ENCODE measurements at places on chromosomes 2 and 18.

- peak; percentile 59 for DNase-seq
These were observed 10.6 kb upstream of the ATG16L1 start for GRCh38 chr2:233240897-233241296.

DNA sequence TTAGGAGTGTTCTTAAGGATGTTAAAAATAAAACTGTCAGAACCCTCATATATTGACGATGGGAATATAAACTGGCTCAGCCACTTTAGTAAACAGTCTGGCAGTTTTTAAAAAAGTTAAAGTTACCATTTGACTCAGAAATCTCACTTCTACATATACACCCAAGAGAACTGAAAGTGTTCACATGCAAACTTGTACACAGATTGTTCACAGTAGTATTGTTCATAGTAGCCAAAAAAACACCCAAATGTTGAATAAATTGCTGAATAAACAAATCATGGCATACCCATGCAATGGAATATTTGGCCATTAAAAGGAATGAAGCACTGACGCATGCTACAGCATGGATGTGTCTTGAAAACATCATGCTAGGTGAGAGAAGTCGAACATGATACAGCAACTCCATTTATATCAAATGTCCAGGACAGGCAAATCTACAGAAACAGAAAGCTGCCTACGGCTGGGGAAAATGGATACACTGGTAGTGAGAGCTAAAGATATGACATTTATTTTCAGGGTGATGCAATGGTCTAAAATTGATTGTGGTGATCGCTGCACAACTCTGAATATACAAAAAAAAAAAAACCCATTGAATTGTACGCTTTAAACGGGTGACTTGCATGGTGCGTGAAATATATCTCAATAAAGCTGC is 10.1 kb downstream of the RPL31 start:
- peak; percentile 38 for DNase-seq

DNA sequence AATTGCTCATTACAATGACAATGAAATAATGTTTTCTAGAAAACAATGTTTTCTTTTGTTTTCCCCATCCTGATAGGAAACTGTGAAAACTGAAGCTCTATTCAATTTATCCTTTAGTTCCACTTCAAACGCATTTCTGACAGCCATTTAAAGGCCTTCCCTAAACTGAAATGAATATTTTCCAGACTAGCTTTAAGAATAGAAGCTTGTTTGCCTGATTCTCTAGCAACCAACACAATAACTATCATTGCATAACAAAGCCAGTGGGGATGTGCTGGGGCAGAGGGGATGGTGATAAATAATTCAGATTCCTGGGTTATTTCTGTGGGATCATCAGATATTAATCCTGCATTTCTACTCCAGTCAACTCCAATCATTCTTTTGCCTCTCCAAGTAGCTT is 427.1 kb downstream of the RND3 start:
- no peak for DNase-seq

DNA sequence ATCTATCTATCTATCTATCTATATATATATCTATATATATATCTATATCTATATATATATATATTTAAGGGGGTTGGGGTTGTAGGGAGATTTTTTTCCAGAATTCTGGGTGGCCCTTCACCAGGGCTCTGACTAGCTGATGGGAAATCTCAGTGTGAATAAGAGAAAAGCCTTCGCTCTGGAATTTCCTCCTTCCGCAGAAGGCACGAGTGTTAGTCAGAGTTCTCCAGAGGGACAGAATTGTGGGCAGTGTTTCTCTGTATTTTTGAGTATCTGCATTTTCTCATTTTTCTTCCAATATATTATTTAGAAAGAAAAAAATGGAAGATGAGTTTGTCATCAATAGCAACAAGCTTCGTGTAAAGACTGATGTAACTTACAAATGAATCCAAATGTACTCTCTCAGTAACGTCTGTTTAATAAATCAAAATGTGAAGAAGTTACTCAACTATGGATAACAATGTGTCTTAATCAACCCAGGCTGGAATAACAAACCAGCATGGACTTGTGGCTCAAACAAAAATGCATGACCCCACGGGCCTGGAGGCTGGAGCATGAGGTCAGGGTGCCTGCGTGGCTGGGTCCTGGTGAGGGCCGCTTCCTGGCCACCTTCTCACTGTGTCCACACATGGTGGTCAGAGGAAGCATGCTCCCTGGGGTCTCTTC is 10.6 kb upstream of the SNTG2 start:
- DNase-seq, result no peak

GRCh38 chr2:56014046-56014730 is 90.6 kb upstream of the EFEMP1 start:
- DNase-seq, result no peak

DNA sequence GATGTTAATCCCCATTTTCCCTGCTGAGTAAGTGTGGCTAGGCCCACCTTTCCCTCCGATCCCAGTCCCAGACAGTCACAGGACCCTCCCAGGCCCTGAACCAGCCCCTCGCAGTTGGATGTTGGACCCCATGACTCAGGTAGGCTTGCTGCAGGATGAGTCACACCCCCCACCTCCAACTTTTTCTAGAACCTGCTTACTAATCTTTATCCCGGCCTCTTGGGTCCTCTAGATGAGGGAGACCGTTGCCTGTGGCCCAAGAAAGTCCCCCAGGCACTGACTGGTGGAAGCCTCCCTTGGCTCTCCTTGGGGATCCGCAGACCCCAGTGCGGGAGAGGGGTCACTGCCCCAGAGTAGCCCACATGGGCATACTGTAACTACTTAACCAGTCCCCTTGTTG is 98.5 kb downstream of the SMAD7 start:
- no peak for DNase-seq

- DNase-seq, result no peak
These were observed 393.7 kb upstream of the FANCL start for GRCh38 chr2:58634653-58635370.

GRCh38 chr2:159897081-159897480 is 99.1 kb upstream of the CD302 start:
- DNase-seq, result no peak

DNA sequence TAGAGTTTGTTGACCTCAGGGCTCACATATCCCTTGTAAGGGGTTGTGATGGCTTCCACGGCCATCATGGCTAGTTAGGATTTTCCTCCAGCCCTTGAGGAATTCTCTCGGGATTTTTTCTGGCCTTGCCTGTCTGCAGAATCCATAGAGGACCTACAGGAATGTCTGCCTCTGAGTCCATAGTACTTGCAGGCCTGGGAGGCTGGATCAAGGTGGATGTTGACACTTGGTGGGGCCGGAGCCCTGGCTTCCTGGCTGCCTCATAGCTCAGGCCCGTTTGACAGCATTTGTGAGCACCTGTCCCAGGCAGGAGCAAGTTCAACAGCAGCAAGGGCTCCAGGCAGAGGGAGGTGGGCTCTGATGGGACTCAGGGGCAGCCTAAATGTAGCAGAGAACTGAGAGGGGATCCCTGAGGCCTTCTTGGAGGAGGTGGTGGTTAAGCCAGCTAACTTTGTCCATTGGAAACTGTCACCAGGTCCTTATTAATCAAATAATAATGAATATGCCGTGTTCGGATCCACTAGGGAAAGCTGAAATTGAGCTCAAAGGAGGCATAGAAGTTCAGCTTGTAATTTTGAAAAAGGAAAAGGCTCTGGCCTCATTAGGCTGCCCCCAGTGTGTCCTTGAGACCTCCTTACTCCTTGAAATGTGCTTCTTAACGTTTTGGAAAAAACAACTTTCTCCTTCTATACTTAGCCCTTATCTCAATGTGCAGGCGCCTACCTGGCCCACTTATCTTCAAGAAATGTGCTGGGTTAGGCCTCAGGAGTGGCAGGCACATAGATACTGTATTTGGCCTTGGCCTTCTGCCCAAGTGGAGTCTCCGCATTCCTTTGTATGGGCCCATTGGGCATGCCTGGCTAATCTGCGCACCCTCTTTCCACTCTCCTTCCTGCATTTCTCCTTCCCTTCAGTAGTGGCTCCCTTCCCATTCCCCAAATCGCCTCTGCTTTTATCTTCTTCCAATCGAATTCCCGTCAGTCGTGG is 66.9 kb downstream of the HPCAL1 start:
- no peak for DNase-seq

- DNase-seq, result no peak
These were observed 51.0 kb upstream of the BOD1L2 start for GRCh38 chr18:57095884-57096283.

- DNase-seq, result no peak
These were observed 107.7 kb downstream of the HNMT start for GRCh38 chr2:138071720-138072719.

GRCh38 chr18:4007846-4008245 is 447.3 kb downstream of the DLGAP1 start:
- DNase-seq, result no peak

DNA sequence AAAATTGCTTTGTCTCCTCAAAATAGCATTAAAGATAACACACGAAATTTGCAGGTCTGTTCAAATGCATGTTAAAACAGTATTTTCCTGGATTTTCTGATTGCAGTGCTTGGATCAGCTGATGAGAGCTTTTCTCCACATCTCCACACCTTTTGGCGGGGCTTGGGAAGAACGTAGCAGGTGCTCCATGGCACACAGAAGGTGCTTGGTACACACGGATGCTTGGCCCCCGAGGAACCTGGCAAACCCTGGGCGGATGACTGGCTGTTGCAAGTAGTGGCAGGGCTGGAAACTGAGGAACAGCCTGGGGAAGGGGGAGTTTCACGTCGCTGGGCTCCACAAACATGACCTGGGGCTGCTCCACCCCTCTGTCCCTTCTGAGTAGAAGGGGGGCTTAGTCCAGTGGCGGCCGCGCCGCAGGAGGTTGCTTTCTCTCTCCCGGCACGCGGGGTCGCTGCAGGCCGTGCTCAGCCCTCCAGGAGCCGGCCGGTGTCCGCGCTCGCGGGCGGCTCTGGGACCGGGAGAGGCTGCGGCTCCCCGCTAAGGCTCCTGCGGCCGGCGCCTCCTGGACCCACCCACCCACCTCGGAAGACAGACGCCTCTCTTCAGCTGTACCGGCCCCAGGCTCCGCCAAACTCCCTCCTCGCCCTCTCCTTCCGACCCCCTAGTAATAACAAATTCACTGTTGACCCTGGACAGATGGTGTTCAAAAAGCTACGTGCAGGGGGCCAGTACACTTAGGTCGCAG is 69.3 kb downstream of the MARCO start:
- peak; percentile 21 for DNase-seq

DNA sequence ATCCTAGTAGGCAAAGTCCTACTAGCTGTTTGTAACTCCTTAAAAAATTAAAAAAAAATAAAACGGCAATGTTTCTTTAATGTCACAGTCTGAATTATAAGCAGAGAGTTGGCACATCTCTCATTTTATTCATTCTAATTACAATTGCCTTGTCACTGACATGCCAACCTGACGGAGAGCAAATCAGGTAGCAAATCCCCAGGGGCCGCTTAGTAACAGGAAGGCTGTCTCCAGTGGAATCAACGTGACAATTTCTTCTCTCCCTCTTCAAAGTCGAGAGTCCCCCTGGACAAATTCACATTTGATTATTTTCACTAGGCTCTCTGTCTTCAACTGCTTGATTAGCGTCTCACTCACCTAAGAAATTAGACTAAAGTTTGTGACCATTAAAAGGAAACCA is 1598.9 kb upstream of the PIK3C3 start:
- no peak for DNase-seq

DNA sequence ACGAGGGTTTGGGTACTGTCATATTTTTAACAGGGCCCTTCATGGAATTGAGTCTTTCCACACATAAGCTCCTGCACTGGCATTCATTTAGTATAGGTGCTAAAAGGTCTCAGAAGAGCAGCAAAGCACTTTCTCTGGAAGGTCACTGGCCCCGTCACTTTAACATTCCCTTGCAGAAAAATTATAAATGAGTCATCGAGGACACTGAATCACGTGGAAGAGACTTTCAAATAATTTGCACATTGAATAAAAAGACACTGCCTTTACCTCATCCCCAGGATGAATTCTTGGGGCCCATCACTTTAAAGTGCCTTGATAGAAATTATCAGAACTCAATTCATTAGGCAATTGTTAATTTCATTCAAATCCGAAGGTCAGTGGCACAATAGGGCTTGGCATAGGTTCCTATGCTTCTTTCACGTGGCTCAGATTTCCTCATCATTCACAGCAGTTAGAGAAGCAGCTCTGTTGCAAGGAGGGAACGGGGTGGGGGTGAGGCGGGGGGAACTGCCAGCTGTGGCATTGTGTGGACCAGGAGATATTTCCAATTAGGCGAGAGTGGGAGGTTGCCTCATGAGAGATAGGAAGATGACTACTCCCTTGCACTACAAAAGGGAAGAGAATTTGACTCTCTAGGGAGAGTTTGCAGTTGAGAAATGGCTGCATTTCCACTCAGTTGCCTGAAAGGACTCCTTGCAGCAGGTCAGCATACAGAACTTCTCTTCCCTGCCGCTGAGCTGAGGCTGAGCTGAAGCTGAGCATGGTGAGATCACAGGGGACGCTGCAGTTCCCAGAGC is 86.3 kb upstream of the NPAS2 start:
- DNase-seq, result no peak

DNA sequence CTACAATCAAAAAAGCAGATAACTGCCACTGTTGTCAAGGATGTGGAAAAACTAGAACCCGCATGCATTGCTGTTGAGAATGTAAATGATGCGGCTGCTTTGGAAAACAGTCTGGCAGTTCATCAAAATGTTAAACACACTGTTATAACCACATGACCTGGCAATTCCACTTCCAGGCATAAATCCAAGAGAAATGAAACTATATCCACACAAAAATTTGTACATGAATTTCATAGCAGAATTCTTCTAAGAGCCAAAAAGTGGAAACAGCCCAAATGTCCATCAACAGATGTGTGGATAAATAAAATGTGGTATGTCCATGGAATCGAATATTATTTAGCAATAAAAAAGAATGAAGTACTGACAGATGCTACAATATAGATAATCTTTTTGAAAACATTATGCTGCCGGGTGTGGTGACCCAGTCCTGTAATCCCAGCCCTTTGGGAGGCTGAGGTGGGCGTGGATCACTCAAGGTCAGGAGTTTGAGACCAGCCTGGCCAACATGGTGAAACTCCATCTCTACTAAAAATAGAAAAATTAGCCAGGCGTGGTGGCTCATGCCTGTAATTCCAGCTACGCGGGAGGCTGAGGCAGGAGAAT is 32.0 kb downstream of the ERCC3 start:
- no peak for DNase-seq

DNA sequence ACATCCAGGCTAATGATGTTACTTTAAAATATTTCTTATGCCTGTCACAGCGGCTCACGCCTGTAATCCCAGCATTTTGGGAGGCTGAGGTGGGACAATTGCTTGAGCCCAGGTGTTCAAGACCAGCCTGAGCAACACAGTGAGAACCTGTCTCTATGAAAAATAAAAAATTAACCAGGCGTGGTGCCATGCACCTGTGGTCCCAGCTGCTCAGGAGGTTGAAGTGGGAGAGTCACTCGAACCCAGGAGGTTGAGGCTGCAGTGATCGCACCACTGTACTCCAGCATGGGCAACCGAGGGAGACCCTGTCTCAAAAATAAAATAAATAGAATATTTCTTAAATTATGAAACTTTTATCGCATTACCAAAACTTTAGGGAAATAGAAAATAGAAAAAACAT is 28.1 kb upstream of the ACTR3 start:
- DNase-seq, result no peak

- DNase-seq, result no peak
These were observed 417.5 kb downstream of the NUP35 start for GRCh38 chr2:183541766-183542165.

- no peak for DNase-seq
These were observed 116.6 kb downstream of the LIPG start for GRCh38 chr18:49678440-49678839.
